Lung (tissue), 17 donors: ENCODE measurements at places on chromosomes 13 and 19.
A peak's percentile ranks its signal among the peaks of the same experiment; 100 is the strongest.

GRCh38 chr19:46907880-46908279 is 47.1 kb downstream of the ARHGAP35 start:
- DNase-seq = peak; percentile 46
- no peak overlapping the region for H3K27ac ChIP-seq
- H3K4me1 ChIP-seq = peaks cover 13% of the 10 kb centered on the region
- no peaks in the 10 kb centered on the region for H3K27me3 ChIP-seq

DNA sequence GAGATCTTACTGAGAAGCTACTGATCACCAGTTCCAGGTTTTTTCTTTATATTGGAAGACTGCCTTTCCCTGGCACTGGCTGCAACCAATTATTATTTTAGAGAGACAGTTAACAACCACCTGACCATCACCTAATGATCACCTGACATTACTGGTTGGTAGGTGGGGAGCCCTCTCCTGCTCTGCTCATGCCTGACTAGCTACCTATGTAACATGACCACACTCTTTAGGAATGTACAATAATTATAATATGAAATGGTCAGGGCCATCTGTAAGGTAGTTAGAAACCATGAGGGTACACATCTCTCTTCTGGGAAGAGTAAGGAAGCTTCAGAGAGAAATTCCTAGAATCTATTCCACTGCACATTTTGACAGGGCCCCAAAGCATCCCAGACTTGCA is 59.0 kb upstream of the SCEL start:
- no peak overlapping the region for H3K4me3 ChIP-seq
- DNase-seq = no peak
- peaks cover 8% of the 10 kb centered on the region for H3K4me1 ChIP-seq
- no peaks in the 10 kb centered on the region for H3K36me3 ChIP-seq

- peak; percentile 94 for DNase-seq
- no peak overlapping the region for H3K27ac ChIP-seq
- no peak overlapping the region for H3K4me3 ChIP-seq
- H3K36me3 ChIP-seq = no peaks in the 10 kb centered on the region
- H3K4me1 ChIP-seq = no peaks in the 10 kb centered on the region
Measured at GRCh38 chr13:49292742-49293486, 45.2 kb downstream of the CDADC1 start.

- no peak overlapping the region for H3K27ac ChIP-seq
- DNase-seq = no peak
- no peaks in the 10 kb centered on the region for H3K27me3 ChIP-seq
- no peaks in the 10 kb centered on the region for H3K4me1 ChIP-seq
Measured at GRCh38 chr13:55615081-55615480, 1525.6 kb upstream of the PRR20A start.
